Fibroblast of upper back skin (primary cell): ENCODE measurements at places on chromosomes 2 and 18.

- DNase-seq, result no peak
These were observed 1438.0 kb upstream of the ZEB2 start for GRCh38 chr2:145957929-145958328.

DNA sequence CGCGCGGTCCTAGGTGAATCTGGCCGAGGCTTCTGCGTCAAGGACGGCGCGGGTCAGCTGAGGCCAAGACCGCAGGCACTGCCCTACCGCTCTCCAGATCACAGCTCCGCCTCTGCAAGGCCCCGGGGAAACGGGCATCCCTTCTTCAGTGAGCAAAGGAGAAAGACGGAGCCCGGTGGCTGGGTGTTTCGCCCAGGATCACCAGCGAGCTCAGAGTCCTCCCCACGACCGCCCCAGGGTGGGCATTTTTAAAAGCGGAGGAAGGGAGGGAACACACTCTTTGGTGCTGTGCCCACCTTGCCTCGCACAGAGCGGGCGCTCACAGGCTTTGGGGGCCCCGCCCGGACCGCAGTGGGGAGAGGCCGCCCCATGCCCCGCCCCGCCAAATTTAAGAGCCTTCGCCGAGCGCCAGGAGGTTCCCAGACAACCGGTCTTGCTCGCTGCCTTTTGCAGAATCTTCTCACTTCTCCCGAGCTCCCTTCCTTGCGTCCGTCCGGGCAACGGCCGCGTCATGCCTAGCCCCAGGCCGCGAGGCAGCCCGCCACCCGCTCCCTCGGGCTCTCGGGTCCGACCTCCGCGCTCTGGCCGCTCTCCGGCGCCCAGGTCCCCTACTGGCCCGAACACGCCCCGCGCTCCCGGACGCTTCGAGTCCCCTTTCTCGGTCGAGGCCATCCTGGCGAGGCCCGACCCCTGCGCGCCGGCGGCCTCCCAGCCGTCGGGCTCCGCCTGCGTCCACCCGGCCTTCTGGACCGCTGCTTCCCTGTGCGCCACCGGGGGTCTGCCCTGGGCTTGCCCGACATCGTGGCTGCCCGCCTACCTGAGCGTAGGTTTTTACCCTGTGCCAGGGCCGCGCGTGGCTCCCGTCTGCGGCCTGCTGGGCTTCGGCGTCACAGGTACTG is at the start of gene NOTO:
NOTO (plus strand) TSS at position 419 of the 899 bp plus-strand sequence; CDS start at position 512, 93 bp downstream.
- no peak for DNase-seq

DNA sequence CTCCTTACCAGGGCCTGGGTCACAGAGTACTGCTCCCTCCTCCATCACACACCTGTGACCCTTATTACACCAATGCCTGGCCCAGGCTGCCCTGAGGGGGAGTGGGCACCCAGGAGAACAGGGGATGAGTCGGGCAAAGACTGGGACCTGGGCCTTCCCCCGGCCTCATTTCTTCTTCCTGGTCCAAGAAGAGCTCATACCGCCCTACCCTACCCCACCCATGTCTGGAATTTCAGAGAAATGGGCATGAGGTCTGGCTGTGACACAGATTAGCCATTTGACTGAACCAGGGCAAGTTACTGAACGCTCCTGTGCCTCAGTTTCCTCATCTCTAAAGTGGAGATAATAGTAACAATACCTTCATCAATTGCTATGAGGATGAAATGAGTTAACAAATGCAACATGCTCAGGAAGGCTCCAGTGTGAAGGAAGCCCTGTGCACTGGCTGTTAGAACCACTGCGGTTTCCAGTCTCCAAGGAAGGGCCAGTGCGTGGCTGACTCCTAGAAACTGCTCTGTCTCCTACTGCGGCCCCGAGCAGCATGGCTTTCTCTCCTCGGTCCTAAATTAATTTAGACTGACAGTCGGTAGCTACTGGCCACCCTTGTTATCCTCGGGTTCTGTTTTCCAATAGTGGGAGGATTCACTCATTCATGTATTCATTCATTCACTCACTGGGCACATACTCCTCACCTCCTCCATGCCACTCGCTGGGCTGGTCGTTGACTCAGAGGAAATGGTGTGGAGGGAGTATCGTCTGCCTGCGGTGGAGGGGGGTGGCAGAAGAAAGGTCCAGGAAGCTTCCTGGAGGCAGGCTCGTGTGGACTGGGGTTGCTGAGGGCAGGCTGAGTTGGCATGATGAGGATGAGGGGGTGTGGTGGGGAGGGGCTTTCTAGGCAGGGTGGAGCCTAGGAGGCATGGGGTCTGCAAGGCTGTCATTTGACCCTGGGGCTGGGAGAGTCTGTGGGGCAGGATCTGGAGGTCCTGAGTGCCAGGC is 175.6 kb downstream of the GLI2 start:
- no peak for DNase-seq

DNA sequence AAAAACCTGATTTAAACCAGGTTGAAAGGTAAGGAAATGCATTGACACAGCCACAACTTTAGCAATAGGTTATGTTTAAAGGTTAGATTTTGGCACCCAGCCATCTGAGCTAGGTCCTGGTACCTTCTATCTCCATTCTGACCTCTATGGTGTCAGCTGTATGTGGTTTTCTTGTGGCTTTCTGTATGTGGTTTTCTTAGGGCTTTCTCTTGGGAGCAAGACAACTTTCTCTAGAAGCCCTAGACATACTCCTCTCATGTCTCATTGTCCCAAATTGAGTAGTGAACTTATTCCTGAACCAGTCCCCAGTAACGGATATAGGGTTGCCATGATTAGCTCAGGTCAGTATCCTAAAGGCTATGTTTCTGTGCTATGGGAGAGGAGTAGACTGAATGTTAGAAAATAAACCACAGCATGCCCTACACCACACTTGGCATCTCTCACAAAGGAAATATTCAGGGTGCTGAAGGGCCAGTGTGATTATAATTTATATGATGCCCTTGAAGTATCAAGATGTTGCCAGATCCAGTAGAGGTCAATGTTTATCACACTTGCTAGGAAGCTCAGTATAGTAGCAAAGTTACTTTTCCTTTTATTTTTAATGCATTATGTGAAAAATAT is 176.1 kb downstream of the CAPN13 start:
- peak; percentile 54 for DNase-seq

GRCh38 chr2:241898463-241899270 is 29.1 kb downstream of the RTP5 start:
- DNase-seq, result no peak

- DNase-seq, result no peak
These were observed 119.5 kb upstream of the MCFD2 start for GRCh38 chr2:47034973-47035609.

DNA sequence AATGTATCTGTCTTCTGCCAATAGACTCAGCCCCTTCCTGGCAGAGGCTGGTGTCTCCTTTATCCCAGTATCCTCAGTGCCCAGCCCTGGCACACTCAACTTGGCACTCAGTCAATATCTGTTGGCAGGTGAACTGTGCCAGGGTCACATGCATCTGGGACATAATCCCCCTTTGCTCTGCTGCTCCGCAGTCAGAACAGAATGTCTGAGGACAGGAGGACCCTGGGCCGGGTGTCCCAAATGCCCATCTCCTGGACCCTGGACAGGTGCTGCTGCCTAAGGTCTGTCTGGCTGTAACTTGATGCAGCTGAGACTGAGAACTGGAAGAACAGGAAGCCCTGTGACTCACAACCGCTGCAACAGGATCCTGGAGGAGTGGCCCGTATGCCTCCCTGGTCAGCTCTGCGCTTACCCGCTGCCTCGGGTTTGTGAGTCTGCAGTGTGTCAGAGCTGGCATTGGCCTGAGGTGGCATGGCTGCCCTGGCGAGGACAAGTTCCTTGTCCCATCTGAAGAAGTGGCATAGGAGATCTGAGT is 11.4 kb downstream of the HK2 start:
- DNase-seq, result peak; percentile 79

- DNase-seq, result peak; percentile 90
These were observed 102.4 kb downstream of the BABAM2 start for GRCh38 chr2:27992787-27993401.

GRCh38 chr2:99634234-99634633 is 144.4 kb upstream of the REV1 start:
- no peak for DNase-seq

- no peak for DNase-seq
These were observed 271.3 kb downstream of the CYRIA start for GRCh38 chr2:16394072-16394985.

- no peak for DNase-seq
These were observed 1025.3 kb upstream of the FANCL start for GRCh38 chr2:59266453-59266852.

GRCh38 chr18:74190086-74190485 is 41.8 kb downstream of the TIMM21 start:
- peak; percentile 25 for DNase-seq

- DNase-seq, result no peak
These were observed 501.0 kb downstream of the EIPR1 start for GRCh38 chr2:2876331-2877221.

DNA sequence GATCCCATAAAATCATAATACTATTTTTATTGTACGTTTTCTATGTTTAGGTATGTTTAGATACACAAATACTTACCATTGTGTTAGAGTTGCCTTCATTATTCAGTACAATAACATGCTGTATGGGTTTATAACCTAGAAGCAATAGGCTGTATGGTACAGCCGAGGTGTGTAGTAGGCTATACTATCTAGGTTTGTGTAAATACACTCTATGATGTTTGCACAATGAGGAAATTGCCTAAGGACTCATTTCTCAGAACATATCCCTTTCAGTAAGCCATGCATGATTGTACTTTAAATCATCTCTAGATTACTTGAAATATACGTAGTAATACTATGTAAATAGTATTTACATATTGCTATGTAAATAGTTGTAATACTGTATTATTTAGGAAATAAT is 156.7 kb downstream of the CDCA7 start:
- DNase-seq, result no peak

- no peak for DNase-seq
These were observed 187.6 kb downstream of the ZNF521 start for GRCh38 chr18:25164211-25164847.

- no peak for DNase-seq
These were observed 63.3 kb downstream of the LPIN1 start for GRCh38 chr2:11809586-11810236.

GRCh38 chr2:9594366-9595054 is 36.3 kb downstream of the YWHAQ start:
- DNase-seq, result peak; percentile 75

GRCh38 chr2:219010162-219010756 is 17.0 kb upstream of the CRYBA2 start:
- no peak for DNase-seq

DNA sequence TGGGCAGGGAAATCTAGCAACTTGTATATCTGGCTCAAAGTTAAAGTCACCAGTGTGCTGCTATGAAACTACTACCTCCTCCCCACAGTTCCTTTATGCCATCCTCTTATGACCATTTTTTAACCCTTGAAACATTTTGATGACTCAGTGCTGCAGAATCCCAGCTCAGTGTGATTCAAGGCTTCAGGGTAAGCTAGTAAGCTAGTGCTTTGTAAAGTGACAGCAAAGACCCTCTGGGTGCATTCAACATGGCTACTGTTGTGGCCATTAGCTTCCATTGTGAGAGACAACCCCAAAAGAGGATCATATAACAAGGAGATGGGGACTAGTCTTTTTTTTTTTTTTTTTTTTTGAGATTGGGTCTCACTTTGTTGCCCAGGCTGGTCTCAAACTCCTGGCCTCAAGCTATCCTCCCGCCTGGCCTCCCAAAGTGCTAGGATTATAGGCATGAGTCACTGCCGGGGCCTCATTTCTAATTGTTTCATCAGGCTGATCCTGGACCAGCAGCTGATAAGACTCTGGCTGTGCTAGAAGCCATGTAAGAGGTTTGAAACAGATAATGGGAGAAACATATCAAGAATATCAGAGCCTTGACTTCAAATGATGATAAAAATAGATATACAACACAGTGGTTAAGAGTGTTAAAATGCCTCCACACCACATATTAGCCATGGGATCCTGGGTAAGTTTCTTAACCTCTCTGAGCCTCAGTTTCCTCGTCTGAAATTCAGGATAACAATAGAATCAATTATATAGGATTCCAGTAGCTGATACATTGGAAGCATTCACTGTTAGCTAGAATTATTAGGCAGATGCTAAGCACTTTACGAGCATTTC is 65.7 kb upstream of the RTN4 start:
- DNase-seq, result peak; percentile 80

- DNase-seq, result peak; percentile 84
These were observed 725 bp upstream of the ANKRD53 start for GRCh38 chr2:70977605-70978205.

DNA sequence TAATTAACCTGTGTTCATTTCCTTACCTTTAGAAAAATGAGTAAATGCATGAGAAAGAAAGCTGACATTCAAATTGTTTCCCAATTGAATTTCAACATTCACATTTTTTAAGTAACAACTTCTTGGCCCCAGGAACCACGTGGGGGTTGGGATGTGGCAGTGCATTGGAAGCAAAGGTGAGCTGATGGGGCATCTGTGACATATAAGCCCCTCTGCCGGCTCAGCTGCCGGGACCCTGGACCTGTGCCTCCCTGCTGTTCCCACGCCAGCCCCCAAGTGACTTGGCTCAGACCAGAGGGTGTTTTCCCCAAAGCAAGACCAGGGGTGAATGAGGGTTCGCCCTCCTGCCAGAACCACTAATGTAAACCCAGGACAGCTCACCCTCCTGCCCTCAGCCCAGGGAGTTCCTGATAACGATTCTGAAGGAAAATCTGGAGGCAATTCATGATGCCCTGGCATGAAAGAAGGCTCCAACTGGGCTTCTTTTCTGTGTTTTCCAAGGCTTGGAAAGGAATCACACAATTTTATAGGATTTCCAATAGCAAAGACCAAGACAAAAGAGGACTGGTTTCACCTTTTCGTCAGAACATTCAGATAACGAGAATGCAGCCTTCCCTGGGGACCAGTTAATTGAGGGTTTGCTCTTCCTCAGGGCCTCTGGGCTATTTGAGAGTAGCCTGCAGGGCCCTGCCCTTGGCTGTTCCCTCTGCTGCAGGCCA is 193.2 kb upstream of the TWIST2 start:
- DNase-seq, result no peak

DNA sequence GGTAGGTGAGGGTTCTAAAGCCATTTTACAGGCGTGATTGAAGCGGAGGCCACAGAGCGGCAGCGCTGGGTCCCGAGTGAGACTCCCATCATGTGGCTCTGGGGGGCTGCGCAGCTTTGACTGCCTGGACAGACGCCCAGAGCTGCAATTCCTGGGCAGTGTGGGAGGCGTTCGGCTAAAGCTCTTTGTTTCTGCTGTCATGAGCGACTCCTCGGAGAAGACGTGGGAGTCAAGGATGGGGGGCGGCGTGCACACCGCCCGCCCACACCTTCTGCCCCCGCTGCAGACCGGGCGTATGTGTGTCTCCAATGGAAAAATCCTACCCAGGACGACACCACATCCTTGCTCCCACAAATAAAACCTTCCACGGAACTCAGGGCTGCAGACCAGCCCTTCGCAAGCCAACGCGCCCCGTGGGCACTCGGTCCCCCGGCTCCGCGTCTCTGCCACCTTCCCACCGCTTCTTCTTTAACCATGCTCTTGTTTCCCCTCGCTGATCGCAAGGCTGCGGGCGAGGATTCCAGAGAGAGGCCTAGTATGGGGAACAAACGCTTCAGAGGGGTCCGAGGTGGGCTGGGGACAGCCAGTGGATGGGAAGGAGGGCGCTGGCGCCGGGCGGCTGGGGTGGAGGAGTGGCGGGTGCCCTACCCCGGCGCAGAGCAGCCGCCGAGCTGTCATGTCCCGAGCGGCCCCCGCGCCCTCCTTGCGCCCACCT is 680 bp upstream of the LBH start:
- peak; percentile 69 for DNase-seq
